Suprapubic skin (tissue), 4 donors: ENCODE measurements at places on chromosomes 3 and 15.

DNA sequence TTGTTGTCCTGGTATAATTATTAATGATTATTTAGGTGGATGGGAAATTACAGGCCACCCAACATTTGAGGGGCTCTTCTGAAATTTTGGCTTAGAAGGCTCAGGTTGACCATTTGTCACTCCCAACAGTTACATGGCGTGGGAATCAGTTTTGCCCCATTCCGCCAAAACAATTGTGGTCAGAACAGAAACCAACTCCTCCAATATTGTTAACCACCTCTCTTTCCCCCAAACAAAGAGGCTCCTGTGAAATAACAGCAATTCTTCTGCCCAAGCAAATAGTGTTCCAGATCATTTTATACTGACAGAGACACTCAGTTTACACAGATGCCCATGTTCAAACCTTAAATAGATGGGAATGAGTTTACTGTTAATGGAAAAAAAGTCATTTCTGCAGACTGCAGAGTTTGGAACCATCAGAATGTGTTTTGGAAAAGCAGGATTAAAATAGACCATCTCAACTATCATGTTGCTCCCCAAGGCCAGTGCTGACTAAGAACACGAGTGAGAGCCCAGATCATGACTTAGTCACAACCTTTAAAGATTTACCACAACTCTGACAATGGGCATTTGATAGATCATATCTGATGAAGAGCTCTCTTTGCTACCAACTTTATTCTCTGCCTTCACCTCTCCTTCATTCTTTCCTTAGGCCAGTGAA lies 102.1 kb downstream of the DUT start:
- DNase-seq: no peak

DNA sequence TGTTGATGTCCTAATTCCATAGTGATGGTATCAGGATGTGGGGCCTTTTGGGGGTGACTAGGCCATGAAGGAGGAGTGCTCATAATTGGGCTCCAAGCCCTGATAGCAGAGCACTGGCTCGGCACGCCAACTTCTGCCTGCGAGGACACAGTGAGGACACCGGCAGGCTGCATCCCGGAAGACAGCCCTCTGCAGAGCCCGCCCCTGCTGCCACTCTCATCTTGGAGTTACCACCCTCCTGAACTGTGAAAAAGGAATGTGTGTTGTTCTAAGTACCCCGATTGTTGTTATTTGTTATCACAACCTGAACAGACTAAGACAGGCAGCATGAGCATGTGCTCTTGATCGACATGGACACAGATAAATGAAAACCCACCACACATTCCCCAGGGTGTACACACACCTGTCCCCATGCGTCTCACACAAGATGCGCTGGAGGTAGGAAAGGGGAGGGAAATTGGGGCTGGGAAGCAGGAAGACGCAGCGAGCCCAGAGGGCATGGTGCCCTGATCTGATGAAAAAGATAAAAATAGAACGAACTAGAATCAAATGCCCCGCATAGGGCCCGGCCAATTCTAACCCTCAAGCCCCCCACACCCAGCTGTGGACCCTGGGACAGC lies 40.1 kb downstream of the RPN1 start:
- DNase-seq: no peak

- no peak for DNase-seq
Measured at GRCh38 chr3:185152410-185153170, at the start of gene C3orf70. Gene C3orf70, minus strand, starts transcription at chr3:185153060. Its CDS starts 237 bp downstream, at chr3:185152823.

- no peak for DNase-seq
Measured at GRCh38 chr3:52420388-52420787, 24.5 kb downstream of the SEMA3G start.

- DNase-seq: no peak
Measured at GRCh38 chr3:114454551-114455251, 160.9 kb downstream of the TIGIT start.

- DNase-seq: no peak
Measured at GRCh38 chr3:157064402-157064801, 95.5 kb downstream of the CCNL1 start.

DNA sequence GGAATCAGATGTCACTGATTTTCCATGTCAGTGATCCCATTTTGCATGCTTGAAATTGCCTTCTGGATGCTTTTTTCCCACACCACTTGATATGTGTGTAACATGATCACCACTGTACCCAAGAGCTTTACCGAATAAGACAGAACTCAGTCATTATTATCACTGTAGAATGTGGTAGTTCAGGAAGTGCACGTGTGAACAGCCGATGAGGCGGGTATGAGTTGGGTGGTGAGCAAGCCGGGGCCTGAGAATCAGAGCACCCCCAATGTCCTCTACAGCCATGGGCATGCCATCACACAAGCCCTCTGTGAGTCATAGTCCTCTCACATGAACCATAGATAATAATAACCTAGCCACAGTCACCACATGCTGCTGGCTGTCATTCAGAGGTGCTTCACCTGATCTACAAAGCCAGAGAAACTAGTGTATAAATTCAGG lies 470.8 kb downstream of the SOX2 start:
- DNase-seq: no peak

- DNase-seq: no peak
Measured at GRCh38 chr3:72015463-72015862, 230.5 kb upstream of the PROK2 start.

DNA sequence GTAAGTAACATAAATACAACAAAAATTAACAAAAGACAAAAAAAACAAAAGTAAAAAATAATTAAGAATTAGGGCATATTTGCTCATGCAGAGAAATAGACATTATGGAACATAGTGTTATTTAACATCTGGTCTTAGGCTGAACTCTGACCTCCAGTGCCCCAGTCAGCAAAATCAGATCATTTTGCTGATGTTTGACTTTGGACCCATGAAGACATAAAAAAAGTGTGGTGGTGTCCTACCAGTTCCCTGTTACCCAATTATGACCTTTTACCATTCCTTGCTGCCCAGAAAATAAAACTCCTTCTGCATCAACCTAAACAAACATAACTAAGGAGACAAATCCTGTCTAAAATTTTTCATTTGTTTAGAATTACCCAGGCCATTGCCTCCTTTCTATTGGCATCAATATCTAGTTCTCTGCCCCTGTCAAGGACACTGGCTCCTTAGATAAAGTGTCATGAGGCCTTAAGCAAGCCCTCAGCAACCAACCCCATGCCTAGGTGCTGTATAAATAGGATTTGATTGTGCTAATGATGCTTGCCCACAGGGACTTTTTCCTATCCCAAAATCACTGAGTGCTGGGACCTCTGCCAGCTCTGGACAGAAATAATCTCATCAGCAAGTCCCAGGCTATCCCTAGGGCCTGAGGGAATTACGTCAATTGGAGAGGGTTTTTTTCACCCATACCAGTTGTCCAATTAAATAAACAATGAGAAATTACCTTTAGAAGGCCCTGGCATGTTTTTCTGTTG lies 334.5 kb upstream of the UMPS start:
- no peak for DNase-seq

GRCh38 chr3:131018970-131019369 lies 7.7 kb downstream of the ASTE1 start:
- DNase-seq: no peak

- DNase-seq: no peak
Measured at GRCh38 chr3:156360963-156361362, 194.0 kb downstream of the SSR3 start.

DNA sequence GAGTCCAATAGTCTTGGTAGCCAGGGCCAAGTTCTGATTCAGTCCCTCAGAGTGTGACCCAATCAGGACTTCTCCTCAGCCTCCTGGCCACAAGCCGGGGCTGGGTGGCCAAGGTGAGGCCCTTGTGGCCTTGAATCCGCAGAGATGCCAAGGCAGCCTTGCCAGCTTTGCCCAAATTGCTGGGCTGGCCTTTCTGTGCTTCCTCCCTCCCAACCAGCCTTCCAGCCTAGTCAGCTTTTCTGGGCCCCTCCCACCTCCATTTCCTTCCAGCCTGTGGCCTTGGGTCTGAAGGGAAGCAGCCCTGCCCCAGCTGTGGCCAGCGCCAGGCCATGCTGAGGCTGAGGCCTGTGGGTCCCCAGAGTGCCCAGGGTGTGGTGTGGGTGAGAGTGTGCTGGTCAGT lies 34.3 kb upstream of the ANKDD1A start:
- no peak for DNase-seq

DNA sequence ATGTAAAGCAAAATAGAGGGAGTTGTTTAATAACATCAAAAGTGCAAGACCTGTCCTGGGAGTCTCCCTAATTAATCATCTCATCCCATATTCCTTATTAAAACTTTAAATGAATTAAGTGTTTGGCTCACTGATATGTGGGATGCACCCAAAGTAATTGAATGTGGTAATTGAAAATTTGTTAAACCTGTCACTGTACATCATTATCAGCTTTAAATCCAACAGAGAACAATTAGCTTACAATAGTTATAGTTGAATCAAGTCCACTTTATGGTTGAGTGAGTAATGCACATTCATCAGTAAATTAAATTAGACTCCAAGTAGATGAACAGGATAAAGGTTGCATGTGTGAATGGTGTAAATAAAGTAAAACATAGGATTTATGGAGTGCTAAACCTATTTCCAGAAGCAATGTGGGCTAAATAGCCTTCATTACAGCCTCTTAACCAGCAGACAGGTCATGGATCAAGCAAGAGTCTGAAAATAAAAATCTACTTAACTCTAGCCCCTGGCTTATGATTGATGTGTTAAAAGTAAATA lies 608.2 kb upstream of the CCDC54 start:
- no peak for DNase-seq

- DNase-seq: peak; percentile 81
Measured at GRCh38 chr15:68637767-68638404, 59.1 kb downstream of the CORO2B start.

GRCh38 chr3:64086479-64087252 lies 63.4 kb upstream of the PSMD6 start:
- DNase-seq: no peak

GRCh38 chr3:48474619-48475018 lies 28.1 kb downstream of the ATRIP start:
- no peak for DNase-seq

DNA sequence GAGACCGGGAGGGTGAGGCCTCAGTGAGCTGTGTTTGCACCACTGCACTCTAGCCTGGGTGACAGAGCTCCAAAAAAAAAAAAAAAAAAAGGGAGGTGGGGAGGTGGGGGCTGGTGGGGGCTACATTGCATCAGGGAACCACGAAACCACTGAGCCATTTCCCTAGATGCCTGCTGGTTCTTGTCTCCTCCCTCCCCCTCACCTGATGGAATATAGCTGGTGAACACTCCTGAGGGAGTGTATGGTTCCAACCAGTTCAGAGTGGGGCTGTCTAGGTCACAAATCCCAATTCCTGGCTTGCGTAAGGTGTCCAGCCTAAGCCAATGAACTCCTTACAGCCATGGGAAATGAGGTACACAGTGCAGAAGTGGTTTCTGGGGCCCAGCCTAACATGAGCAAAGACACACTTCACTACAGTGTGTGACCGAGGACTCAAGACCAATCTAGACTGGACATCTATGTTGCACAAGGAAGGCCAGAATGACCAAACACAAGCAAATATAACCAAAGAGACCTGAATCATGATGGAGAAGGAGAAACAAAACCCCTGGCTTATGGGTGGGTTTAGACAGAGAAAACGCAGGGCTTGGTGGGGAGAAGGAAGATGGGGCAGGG lies 39.1 kb upstream of the OSBPL11 start:
- no peak for DNase-seq

GRCh38 chr3:28122227-28122626 lies 119.2 kb upstream of the CMC1 start:
- DNase-seq: no peak

DNA sequence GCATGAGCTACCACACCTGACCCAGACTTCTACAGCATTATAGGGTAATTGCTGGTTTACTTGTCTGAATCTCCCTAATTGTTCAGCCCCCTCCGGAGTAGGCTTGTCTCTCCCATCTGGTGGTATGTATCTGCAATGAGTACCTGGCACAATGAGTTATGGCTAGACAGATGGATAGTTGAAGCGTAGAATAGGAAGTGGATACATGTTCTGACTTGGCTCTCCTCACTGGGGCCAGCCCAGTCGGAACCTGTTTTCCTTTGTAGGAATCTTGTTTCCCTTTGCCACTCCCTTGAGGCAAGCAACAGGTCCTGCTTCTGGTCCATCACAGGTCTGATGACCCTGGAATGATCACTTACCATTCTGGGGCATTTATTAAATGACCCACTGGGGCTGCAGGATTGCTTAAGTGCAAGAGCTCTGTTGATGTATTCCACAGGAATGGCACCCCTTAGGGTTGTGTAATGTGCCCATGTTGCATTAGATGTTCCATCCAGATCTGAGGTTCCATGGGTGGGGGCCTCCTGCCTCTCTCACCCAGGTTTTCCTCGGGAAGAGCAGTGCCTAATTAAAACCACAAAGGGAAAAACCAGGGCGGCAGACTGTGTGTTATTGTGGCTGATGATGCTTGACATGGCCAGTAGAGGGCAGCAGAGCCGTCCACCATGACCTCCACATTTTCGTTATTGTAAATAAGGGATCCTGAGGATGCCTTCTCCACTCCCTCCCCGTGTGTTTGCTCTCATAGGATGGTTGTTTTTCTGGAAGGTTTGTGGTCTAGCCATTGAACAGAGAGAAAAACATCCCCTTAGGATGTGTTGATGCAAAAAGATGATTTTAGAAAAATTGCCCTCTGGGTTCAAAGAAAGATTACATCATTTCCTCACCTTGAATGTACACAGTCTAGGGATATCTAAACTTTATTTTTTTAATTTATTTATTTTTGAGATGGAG lies 58.0 kb downstream of the CMTM8 start:
- no peak for DNase-seq

DNA sequence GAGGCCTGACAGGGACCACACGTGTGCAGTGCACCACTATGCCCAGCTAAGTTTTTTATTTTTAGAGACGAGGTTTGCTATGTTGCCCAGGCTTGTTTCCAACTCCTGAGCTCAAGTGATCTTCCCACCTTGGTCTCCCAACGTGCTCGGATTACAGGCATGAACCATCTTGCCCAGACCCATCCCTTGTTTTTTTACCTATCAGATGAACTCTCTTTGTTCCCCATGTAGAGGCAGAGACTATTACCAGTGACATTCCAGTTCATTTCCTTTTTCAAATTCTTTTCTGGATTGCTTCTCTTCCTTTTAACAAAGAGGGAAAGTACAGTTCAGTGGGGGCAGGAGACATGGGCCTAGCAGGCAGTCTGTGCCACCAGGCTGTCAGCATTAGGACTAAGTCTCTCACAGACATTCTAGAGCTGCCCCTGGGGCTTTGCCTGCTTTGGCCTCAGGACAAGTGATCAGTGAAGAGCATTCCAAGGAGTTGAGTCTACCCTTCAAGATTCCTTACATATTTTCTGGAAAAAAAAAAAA lies 103.5 kb upstream of the SLC7A14 start:
- DNase-seq: no peak

- no peak for DNase-seq
Measured at GRCh38 chr3:105364128-105364527, 2.6 kb upstream of the ALCAM start.
